ENCODE measurements at places on chromosomes 1 and 21. TPM values are rescaled to one million over a fixed set of nuclear protein-coding genes. Genes with fewer than 3 reads are reported as not detected.

LYST gene
- total RNA-seq = 26.5 TPM

MPL gene
- total RNA-seq = not detected

CR1L gene
- total RNA-seq = not detected

CA6 gene
- total RNA-seq = 0.17 TPM

SHE gene
- total RNA-seq = 0.07 TPM

FAM177B gene
- not detected for total RNA-seq

PROX1 gene
- total RNA-seq = 0.02 TPM

NEK2 gene
- total RNA-seq = 45.9 TPM
